Activated T-cell treated with anti-CD3 and anti-CD28 coated beads, Interleukin-2, amount 50 U/mL, for 72 hours (primary cell): ENCODE measurements at places on chromosomes 2 and 18. TPM values are rescaled to one million over a fixed set of nuclear protein-coding genes. Genes with fewer than 3 reads are reported as not detected.
A peak's percentile ranks its signal among the peaks of the same experiment; 100 is the strongest.

RBM44 gene
- total RNA-seq = 1.9 TPM

DNA sequence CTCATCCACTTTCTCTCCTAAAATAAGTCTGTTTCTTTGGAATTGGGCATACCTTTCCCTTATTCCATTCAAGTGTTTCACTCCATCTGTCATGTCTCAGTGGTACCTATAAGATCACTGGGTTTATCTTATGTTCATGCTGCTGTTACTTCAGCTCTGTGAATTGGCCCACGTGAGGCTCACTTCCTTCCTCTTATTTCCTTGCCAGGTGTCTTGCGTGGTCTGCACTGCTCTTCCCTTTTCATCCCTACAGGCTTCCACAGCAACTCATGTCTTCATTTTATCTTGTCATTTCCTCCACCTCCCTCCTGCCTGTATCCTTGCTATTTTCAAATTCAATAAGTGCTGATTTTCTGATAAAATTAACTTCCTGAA lies 159.1 kb upstream of the ALPP start:
- DNase-seq = no peak

GRCh38 chr2:61378281-61378680 lies 92.6 kb downstream of the USP34 start:
- DNase-seq = no peak

ALPI gene
- not detected for total RNA-seq

SH3RF3 gene
- total RNA-seq = 1.0 TPM

GRCh38 chr18:73697353-73697752 lies 450.3 kb downstream of the FBXO15 start:
- no peak for DNase-seq

DNA sequence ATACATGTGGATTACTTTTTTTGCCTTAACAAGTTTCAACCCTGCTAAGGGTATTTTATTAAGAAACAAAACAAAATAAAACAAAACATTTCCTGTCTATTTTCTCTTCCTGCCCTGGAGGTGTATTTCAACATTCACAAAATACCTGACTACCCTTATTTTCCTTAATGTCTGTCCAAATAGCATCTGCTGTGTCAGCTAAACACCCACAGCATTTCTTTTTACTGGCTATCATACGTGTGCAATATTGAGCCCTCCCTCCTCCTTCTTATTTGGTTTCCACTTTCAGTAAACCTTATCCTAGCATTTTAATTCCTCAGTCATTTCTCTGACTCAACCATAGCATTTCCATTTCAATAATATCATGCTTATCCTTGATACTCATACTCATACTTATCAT lies 1420.0 kb upstream of the ZEB2 start:
- no peak for DNase-seq

TM4SF20 gene
- total RNA-seq = not detected

DNA sequence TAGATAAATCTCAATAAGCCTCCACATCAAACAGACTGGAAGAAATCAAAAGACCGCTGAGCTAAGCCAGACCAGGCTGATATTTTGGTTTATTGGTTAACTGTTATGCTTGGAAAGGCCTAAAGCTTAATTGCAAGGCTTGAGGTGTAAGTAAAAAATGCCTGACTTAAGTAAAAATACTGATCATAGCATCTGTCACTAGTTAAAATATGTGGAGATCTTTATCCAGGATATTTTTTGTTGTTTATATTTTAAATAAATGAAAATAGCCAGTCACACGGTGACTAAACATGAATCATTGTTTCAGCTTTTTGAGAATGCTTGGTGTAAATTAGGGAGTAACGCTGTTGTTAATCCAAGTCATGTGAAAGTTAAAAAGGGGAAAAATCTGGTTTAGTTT lies 127.9 kb downstream of the THADA start:
- no peak for DNase-seq

GRCh38 chr18:56413862-56414261 lies 224.5 kb downstream of the TXNL1 start:
- no peak for DNase-seq

DNA sequence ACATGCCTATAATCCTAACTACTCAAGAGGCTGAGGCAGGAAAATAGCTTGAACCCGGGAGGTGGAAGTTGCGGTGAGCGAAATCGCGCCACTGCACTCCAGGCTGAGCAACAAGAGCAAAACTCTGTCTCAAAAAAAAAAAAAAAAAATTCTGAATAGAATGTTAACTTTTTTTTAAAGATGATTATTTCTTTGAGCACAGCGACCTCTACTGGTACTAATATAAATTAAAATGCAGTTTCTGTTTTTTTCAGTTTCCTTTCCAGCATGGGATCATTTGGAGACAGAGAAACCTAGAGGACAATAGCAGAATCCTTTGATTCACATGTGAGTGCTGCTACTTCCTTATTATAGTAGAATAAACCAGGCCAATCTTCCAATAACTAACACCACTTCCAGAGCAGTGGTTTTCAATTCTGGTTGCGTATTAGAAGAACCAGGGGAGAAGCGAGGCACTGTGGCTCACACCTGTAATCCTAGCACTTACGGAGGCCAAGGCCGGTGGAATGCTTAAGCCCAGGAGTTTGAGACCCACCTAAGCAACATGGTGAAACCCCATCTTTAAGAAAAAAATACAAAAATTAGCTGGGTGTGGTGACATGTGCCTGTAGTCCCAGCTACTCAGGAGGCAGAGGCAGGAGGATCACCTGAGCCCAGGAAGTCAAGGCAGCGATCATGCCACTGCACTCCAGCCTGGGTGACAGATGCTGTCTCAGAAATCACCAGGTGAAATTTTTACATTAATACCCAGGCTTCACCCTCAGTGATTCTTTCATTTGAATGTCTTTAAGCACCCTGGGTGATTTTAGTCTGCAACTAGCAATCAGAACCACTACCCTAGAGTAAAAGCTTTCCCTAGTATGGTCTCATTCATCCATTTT lies 10.1 kb downstream of the SRSF7 start:
- no peak for DNase-seq

RANBP2 gene
- total RNA-seq = 57.7 TPM

- no peak for DNase-seq
Measured at GRCh38 chr2:187922846-187923245, 368.6 kb upstream of the TFPI start.

GRCh38 chr2:38652431-38653273 lies 13.3 kb upstream of the GALM start:
- DNase-seq = no peak

GRCh38 chr2:222708274-222708710 lies 36.8 kb downstream of the MOGAT1 start:
- peak; percentile 78 for DNase-seq

CROCC2 gene
- not detected for total RNA-seq

GRCh38 chr2:27049422-27050280 lies 1.8 kb upstream of the AGBL5 start:
- DNase-seq = peak; percentile 73

DNA sequence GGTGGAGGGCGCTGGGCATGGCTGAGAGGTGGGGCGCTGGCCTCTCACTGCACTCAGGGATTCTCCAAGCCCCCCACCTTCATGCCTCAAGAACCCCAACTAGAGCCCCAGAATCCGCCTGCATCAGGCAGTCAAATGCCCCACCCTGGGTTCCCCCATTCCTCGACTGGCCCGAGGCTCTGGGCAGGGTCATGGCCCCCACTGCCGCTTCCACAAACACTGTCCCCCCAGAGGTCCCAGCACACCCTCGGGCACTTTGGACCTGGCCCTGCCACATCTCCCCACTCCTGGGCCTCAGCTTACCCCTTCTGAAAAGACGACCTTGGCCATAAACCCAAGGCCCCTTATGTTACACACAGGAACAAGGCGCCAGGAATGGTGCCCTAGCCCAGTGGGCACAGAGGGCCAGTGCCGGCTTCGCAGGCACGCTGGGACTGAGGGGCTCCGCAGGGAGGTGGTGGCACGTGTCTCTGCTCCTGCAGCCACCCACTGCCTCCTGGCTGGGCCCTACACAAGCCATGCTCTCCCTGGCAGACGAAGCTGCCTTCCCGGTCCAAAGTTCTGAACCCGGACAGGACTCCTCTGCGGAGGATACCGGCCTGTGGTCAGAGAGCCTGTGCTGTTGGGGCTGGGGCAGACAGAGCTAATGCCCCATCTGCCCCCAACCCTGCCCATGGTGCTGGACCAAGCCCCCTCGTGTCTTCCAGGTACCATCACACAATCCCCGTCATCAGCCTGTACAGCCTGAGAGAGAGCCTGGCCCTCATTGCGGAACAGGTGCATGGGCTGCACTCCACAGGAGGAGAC lies 6.8 kb downstream of the AGXT start:
- no peak for DNase-seq

MOCOS gene
- 0.22 TPM for total RNA-seq

BOK gene
- not detected for total RNA-seq

PARD3B gene
- 0.96 TPM for total RNA-seq

DNA sequence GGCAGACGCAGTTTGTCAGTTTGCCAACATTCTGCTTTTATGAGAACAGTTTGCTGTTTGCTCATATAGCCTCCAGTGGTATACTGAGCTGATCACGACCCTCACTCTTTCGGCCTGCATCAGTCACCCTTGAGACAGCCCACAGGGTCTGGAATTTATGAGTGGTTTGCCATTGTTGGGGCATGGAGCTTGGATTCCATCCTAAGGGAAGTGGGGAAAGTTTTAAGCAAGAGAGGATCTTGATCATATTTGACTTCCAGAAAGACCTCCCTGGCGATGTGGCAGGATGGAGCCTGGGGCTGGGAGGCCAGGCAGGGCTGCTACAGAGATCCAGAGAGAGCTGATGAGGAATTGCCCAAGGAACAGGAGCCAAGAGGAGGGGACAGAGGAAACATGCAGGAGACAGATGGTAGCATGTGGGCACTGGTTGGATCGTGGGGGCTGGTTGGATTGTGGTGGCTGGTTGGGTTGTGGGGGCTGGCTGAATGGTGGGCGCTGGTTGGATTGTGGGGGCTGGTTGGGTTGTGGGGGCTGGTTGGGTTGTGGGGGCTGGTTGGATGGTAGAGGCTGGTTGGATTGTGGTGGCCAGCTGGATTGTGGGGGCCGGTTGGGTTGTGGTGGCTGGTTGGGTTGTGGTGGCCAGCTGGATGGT lies 27.3 kb upstream of the GPR17 start:
- no peak for DNase-seq

DNA sequence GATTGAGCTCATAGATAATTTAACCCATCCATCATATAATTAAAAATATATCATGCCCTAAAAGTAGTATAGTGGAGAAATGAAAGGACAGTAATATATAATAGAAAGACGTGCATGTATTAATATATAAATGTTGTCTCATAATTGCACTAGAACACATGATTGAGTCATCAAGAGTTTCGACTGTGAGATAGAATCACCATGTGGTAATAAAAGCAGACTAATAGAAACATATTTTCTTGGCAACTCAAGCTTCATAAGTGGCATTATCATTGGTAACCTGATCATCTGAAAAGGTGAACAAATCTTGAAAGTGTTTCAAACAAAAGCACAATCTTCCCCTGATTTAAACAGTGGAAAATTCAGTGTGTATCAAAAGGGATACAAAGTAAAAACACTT lies 188.8 kb downstream of the CYRIA start:
- no peak for DNase-seq

DNA sequence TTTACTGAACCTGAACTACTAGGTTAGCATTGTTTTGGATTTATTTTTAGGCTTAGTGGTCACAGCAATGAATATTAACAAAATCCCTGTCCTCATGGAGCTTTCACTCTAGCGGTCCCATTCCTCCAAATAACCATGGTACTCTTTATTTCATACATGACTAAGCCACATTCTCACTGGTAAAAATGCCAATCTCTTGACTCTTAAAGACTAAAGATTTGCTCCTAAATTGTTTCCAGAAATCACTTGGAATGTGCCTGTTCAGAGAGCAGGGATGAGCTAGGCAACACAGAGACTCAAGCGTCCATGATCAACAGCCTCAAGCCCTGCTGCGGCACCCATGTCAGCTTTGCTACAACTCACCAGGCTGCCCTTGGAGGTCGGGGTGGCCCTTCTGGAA lies 13.5 kb downstream of the LMAN1 start:
- no peak for DNase-seq

PDE6D gene
- total RNA-seq = 45.0 TPM

ELOA2 gene
- total RNA-seq = not detected

GRCh38 chr2:95670167-95670566 lies 78.4 kb downstream of the TRIM43 start:
- DNase-seq = no peak

DNA sequence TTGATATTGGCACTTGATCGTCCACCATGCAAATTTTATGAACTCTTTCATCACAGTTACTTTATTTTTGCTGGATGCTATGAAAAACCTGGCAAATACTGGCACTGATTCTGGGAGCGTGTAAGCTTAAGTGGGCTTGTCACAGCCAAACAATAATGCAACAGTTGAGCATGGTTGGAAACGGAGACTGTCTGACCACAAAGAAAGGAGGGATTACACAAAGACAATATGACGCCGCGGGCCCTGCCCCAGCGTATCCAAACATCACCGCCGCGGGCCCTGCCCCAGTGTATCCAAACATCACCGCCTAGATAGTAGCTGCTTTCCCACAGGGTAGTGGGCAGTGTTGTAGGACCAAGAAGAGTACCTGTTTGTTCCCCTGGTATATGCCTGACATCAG lies 135.9 kb downstream of the PRPF40A start:
- DNase-seq = no peak

DNA sequence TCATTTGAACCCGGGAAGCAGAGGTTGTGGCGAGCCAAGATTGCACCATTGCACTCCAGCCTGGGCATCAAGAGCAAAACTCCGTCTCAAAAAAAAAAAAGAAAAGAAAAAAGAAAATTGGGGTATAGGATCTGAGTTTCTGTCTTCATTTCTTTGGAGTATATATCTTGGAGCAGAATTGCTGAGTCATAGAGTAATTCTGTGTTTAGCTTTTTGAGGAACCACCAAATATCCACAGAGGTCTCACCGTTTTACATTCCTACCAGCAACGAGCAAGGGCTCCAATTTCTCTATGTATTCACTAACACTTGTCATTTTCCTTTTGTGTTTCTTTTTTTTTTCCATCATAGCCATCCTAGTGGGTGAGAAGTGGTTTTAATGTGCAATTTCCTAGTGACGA lies 87.6 kb upstream of the TEX51 start:
- DNase-seq = no peak

- no peak for DNase-seq
Measured at GRCh38 chr18:23986600-23987359, 27.8 kb upstream of the TTC39C start.

DNA sequence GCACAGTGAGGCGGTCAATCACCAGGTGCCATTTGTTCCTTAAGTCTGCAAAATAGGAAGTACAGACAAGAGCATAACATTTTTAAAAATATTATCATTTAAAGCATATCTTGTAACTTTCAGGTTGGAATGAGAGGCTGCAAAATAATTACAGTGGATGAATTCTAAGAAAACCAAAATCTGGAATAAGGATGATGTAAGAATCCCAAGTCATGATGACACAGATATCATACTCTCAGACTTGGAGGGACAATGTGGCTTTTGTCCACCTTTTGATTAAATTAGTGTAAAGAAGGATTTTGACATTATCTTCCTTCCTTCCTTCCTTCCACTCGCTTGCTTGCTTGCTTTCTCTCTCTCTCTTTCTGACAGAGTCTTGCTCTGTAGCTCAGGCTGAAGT lies 244.4 kb downstream of the NAPG start:
- DNase-seq = no peak

- no peak for DNase-seq
Measured at GRCh38 chr2:223161873-223162458, 110.0 kb downstream of the KCNE4 start.

ZSWIM2 gene
- total RNA-seq = not detected

- no peak for DNase-seq
Measured at GRCh38 chr2:66382091-66382490, 52.8 kb upstream of the MEIS1 start.

SLC4A5 gene
- 4.4 TPM for total RNA-seq

CKAP2L gene
- 45.5 TPM for total RNA-seq
